Cerebellar cortex (tissue), 1 donor: ENCODE measurements at places on chromosomes 7 and 10.
A peak's percentile ranks its signal among the peaks of the same experiment; 100 is the strongest.

GRCh38 chr10:11131112-11131639 lies 113.5 kb downstream of the CELF2 start:
- no peak for DNase-seq

GRCh38 chr7:83633516-83633915 lies 15.4 kb downstream of the SEMA3E start:
- no peak for DNase-seq

DNA sequence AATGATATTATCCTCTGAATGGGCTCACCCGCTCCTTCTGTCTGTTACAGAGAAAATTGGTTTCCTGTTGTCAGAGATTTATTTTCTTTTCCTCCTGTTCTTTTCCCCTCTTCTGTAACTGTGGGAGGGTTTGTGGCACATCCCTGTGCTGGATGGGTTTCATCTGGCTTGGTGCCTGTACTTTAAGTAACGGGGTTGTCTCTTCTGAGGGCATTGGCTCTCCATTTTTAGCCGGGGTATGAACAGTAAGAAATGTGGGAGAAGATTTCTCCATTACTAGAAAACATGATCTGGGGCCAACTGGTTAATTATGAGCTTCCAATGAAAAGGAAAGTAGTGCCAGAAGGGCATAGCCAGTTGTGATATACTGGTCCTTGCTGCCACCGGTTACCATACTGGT lies 142.6 kb downstream of the SND1 start:
- peak; percentile 50 for DNase-seq

DNA sequence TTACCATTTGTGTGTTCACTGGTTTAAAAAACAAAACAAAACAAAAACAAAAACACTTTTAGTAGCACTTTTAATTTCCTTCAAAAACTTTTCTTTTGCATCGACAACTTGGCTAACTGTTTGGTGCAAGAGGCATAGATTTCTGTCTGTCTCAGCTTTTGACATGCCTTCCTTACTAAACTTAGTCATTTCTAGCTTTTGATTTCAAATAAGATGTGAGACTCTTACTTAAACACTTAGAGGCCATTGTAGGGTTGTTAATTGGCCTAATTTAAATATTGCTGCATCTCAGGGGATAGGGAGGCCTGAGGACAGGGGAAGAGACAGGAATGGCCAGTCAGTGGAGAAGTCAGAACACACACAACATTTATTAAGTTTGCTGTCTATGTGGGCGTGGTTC lies 66.3 kb downstream of the AVL9 start:
- DNase-seq = no peak

DNA sequence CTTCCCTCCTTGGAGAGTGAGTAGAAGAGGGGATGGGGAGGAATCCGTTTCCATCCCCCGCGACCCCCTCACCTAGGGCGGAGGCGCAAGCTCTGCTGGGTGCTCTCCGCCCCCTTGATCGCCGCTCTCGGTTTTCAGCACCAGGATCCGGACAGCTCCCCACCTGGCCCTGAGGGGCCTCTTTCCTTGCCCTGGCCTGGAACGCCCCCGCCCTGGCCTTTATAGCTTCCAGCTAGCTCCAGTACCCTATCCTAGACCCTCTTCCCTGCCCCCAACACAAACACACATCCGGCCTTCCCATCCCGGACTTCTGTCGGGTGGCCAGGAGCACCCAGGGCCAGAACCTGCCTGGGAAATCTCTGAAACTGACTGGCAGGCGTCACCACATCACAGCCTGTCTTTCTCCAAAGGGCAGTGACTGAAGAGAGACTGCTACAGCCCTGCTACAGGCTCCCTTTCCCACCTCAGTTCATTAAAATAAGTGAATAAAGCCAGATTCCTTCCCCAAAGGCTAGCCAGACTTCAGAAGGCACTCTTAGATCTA lies 72.3 kb upstream of the LEP start:
- DNase-seq = no peak

GRCh38 chr10:93917821-93918220 lies 24.0 kb downstream of the SLC35G1 start:
- DNase-seq = no peak

DNA sequence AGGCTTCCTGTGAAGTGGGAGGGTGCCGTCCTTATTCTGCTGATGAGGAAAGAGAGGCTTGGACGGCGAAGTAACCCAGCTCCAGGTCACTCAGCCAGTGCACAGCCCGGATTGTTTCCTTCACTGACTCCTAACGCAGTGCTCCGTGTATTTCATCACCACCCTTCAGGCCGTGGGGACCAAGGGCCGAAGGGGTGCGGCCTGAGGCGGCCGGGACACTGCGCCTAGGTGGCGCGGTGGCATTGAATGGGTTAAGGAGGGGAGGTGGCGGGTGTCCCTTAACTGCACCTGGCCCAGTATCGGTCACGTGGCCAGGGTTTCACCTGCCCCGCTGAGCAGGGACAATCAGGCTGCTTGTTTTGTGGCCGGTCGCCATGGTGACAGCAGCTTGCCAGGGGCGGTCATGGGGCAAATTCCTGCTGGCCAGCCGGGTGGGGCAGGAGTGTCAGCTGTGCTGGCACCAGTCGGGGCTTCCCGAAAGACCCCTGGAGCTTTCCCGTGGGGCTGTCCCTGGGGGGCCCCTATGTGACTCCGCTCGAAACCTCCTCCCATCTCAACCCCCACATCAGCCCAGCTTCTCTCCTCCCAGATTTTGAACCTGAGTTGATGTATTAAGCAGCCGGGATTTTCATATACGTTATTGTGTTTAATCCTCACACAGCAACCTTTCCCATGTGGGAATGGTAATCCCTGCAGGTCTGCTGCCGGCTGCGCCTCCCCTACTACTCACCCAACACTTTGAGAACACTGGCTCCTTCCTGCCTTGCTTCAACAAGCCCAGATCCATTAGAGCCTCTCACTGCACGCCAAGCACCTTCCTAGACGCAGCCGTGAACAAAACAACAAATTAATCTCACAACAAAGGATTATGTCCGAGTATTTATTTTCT lies 4.4 kb upstream of the ABHD11 start:
- peak; percentile 90 for DNase-seq

DNA sequence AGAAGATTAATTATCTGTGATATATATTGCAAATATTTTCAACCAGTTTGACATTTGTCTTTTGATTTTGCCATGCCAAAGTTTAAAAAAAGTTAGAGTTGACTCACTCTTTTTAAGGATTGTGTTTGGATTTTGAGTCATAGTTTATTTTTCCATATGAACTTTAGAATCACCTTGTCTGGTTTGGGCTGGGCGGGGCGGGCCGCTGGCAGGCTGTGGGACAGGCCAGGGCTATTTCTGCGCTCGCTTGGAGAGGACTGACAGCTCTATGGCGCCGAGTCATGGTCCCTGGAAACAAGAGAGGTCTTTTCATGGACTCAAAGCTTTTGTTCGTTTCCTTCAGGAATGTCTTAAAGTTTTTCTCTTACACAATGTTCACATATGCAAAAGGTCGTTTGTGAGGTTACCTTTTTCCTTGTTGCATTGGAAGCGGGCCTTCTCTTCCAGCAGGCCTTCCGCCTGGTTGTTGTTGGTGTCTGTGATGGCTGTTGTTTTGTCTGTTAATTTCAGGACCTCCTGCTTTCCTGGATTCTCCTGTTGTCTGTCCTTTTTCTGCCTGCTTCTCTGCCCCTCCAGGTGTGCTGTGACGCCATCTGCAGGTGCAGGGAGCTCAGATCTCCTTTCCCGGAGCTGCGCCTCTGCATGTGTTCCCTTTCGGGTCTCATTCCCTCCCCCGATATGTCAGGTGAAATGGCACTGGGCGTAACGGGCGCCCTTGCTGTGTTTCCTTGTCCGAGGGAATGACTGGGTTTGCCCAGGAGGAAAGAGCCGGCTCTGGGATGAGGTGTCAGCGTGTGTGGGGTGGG lies 53.8 kb downstream of the INPP5A start:
- no peak for DNase-seq

- DNase-seq = no peak
These were observed 115.5 kb upstream of the AFAP1L2 start for GRCh38 chr10:114519756-114520293.

GRCh38 chr7:101108330-101108857 lies 18.5 kb upstream of the SERPINE1 start:
- no peak for DNase-seq

DNA sequence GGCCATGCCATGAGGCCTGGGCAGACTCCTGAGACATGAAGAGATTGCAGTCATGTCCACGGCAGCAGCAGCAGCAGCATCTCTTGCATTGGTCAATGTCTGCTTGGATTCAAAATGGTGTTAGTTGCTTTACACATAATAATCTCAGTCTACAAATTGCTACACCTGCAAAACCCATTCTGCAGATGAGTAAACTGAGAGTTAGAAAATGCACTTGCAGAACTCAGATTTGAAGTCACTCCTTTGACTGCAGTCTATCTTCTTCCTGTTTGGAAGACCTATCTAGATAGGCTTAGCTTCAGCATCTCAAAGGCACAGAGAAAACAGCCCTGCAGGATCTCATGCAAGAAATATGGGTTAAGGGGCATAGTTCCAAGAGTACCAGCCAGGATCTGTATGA lies 350.3 kb downstream of the TNS3 start:
- DNase-seq = no peak

- DNase-seq = no peak
These were observed 50.0 kb upstream of the ANK3 start for GRCh38 chr10:60439641-60440040.

- no peak for DNase-seq
These were observed 2.6 kb upstream of the MNX1 start for GRCh38 chr7:157013101-157013500.

DNA sequence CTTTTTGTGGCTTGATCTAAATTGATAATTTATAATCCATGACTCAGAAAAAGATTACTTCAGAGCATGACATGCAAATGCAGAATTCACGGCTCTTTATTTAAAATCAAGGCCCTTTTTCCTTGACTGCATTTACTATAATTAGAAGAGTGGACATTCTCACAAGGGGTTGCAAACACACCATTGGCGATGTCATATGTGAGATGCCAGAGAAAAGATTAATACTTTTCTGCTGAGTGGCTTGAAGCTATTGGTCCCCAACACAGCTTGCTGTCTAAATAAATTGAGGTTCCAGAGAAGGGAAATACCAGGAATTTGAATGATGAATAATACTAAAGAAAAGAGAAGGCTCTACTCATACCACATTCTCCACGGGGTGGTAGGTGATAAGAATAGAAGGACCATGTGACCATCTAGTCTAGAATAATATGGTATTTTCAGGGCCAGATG lies 78.7 kb upstream of the ARID5B start:
- no peak for DNase-seq

GRCh38 chr7:27210441-27211083 lies 10.7 kb upstream of the HOXA13 start:
- DNase-seq = peak; percentile 20

GRCh38 chr10:33287112-33287511 lies 47.4 kb downstream of the NRP1 start:
- DNase-seq = no peak

DNA sequence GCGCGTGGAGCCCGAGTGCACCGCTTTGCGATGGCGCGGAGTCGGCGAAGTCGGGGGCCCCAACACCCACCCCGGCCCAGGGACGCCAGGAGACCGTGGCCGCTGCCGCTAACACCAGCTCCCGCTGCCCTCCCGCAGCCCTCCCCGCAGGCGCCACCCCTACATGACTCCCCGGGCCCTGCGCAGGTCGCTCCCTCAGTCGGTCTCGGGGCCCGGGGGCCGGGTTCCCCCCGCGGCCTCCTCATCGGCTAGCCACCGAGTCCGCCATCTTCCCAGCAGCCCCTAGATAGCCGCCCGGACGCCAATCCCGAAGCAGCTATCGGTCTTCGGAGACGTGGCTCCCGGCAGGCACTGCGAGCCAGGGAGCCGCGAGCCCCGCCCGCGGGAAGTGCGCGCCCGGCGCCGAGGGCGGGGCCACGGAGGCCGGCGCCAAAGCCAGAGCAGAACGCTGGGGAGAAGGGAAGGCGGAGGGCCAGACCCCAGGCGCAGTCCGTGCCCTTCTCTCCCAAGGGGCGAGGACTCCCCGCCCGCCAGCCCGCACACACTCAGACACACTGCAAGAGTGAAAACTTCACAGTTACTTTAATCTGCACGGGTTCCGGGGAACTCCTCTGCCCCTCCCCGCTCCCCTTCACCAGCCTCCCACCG lies at the start of gene FASTK:
FASTK (minus strand) TSS at position 288 of the 648 bp plus-strand sequence; CDS start at position 245, 43 bp downstream.
- DNase-seq = peak; percentile 91

DNA sequence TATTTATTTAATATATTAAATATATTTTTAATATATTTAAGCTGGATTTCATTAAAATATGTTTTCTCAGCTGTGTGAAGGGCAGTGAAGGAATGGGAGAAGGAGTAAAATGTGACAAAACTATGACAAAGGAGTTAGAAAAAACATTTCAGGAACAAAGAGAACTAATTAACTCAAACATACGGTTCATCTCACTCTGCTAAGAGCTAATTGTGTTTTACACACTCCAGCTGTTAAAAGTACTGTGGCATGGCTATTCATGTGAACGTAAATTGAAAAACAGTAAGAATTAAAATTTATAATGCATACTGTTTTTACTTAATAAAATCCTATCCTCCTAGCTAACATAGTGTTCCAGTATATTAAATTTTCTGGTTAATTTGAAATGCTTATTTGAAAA lies 262.5 kb upstream of the GNAI1 start:
- DNase-seq = no peak

- DNase-seq = no peak
These were observed 208.4 kb upstream of the ZMIZ1 start for GRCh38 chr10:78860260-78860914.

- DNase-seq = no peak
These were observed 7.5 kb downstream of the KCP start for GRCh38 chr7:128902761-128903585.

DNA sequence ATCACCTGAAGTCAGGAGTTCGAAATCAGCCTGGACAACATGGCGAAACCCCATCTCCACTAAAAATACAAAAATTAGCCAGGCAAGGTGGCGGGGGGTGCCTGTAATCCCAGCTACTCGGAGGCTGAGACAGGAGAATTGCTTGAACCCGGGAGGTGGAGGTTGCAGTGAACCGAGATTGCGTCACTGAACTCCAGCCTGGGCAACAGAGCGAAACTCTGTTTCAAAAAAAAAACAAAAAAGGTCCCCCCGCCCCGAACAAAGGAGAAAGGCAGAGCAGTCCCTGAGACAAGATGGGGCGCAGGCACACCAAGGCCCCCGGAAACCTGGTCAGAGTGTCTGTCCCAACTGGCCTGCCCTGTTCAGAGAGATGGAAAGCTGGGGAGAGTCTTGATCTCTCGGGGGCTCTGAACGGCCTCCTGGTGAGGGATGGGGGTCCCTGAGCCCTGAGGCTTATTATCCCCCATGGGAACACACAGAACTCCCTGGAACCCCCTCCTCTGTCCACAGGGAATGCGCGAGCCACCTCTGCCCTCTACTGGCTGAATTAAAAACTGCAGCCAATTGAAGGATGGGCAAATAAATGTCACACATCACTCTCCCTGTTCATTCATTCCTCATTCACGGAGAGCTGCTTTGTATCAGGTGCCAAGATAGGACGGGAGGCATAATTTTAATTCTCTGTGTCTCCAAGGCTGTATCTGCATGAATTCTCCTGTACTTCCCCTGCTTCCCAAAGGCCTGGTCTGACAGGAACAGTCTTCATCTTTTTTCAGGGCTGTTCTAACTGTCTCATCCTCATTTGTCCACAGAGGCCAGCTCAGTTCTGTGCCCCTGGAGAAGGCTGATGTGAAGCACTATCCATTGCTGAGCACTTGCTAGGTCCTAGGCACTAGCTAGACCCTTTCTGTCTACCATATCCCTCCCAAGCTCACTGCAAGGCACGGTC lies 28.9 kb downstream of the MAT1A start:
- peak; percentile 28 for DNase-seq
